ENCODE measurements at places on chromosomes 16 and 17.

DNA sequence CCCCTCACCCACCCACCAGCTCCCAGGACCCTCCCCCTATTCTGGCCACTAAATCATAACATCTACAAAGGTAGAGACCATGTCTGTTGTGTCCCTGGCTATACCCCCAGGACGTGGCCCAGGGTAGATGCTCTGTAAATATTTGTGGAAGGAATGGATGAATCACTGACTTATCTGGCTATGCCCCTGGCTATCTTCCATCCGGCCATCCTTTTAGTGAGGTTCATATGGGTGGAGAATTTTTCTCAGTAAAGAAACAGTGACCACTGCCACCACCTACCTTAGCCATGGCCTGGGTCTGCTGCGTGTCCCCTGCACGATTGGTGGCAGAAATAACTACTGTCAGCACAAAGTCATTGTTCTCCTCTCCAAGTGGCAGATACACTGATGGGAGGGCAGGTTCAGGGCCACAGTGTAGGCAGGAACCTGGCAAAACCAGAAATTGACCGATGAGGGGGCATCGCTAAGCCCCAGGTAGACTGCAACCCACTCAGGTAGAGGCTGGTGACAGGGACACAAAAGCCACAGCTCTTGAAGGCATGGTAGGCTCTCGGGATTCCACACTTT lies 63.1 kb upstream of the BCO1 start:
- DNase-seq: no peak

- DNase-seq: no peak
Observed at GRCh38 chr17:47810200-47810821, 11.3 kb downstream of the OSBPL7 start.

GRCh38 chr17:58565389-58566311 lies 51.2 kb upstream of the MTMR4 start:
- DNase-seq: no peak

- no peak for DNase-seq
Observed at GRCh38 chr17:8609910-8610309, 20.6 kb downstream of the MYH10 start.

DNA sequence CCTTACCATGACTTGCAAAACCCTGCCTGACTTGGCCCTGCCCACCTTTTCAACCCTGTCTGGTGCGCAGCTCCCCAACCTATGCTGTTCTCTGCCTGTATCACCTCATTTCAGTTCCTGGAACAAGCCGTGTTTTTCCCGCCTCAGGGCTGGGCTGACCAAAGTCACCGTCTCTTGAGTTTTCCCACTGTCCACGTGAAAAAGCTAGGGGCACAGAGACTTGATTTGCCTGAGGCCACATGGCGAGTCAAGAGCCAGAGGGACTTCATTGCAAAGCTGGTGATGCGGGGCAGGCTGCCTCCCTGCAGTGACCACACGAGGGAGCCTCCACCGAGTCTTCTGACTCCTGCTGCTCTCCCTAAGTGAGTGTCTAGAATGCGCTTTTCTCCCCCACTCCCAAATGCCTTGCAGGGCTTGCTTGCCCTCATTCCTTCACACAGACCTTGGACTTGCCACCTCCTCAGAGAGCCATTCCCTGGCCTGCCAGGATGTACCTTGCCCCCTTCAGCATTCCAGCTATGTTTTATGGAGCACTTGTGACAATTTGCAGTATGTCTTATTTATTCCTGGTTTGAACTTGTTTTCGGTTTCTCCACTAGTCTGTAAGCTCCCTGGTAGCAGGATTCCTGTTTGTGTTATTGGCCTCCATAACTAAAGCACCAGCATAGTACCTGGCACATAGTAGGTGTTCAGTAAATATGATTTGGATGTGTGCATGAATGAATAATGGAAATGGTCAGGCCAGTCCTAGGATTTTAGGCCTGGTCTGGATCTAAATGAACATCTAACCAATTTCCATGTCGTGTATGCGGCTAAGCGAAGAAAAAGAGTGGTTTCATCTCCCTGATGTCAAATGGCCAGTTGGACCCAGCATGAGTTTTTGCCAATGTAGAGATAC lies 252.3 kb downstream of the SNX29 start:
- peak; percentile 14 for DNase-seq

DNA sequence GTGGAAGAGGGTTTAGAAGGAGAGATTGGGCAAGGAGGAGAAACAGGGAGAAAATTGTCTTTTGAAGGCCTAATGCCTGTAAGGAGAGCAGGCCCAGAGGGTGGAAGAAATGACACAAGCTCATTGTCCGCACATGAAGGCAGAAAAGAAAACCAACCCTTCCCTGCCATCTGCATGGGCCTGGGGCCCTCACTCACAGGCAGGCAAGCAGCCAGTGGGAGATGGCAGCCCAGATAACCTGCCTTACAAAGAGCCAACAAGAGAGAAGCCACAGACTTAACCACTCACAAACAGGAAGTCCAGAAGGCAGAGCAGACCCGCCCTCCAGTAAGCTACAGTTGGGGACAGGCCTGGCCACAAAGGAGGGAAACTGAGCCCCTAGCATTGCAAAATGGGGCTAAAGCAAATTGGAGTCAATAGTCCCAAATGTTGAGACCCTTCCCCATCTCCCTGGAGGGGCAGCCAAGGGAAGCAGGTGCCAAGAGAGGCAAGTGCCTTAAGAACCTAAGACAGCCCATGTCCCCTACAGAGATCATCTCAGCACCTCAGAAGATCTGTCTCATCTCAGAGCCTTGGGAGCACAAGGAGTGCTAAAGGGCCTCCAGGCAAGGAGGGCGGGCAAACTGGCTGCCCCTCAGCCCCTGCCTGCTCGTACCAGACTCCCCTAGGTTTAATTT lies 7.3 kb upstream of the TSPOAP1 start:
- DNase-seq: no peak

- DNase-seq: no peak
Observed at GRCh38 chr17:37094391-37094790, 145.6 kb downstream of the AATF start.

Measured in frontal cortex (tissue), 4 donors.